Calu3 (cell line): ENCODE measurements at places on chromosomes 12 and 14.

DNA sequence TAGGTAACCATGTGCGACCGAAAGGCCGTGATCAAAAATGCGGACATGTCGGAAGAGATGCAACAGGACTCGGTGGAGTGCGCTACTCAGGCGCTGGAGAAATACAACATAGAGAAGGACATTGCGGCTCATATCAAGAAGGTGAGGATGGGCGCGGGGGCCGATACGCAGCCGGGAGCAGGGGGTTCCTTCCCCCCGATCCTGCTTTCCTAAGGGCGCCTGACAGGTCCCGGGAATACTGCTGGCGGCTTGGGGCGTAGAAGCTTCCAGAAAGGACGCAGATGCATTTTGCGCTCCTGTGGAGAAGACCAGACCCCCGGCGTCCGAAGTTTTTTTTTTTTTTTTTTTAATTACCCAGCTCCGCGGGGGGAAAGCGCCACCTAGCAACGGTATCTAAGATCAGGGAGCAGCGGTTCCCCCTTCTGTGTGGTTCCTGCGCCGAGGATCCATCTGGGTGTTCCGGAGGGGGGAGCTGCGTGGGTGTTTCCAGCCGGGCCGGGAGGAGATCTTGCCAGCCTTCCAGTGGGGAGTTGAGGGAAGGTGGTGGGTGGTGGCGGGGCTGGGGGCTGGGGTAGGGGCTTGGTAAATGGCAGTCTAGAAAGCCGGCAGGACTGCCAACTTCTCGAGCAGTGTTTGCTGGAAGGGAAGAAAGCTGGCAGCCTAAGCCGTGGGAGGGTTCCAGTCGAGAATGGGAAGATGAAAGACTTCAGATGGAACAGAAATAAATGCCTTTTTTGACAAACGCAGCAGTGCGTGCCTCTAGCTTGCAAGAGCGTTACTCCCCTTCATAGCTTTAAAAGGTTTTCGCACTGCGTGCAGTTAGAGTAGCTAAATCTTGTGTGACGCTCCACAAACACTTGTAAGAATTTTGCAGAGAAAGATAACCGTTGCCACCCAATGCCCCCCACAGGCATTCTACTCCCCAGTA lies 764 bp downstream of the DYNLL1 start:
- DNase-seq = peak; percentile 38

GRCh38 chr14:45664668-45665356 lies 411.8 kb upstream of the MIS18BP1 start:
- DNase-seq = no peak

DNA sequence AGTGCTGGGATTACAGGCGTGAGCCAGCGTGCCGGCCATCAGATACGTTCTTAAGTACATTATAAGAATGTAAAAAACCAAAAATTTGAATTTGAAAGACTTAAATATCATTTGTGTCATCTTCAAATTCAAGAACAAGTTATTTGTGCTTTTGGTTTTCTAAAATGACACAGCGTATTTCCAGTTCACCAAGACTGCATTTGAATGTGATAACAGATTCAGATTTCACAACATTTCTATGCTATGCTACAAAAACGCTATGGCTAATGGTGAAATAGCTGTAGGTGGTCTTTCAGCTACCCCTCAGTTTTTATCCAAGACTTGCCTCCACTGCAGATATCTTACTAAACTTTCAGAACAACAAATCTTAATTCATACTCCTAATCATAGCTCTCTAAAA lies 46.7 kb downstream of the APPL2 start:
- DNase-seq = no peak

DNA sequence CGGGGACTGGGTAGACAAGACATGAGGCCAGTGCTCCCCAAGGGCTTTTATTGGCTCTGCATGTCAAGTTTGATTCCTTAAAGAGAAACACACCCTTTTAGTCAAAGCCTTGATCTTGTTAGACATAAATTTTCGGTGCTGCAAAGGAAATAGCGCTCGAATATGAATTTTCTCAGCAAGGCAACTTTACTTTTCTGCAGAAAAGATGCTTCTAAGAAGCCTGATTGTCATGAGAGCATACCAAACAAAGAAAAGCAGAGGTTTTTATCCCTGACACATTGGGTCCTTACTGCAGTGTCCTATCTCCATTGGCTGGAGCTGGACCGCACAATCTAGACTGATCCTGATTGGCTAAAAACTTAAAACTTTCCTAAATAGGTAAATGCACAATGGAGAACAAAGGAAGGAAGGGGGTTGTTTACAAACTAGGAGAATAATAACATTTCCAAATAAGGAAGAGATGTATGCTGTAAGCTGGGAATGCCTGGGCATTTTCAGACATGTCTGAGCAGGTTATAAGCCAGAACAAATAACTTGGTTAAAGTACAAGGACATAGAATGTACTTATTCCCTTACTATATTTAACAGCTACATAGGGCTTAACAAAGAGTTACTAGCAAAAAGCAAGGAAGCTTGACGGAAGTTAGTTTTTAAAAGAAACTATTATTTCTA lies 17.2 kb downstream of the TXNRD1 start:
- no peak for DNase-seq

- no peak for DNase-seq
Measured at GRCh38 chr12:29581631-29582030, 84.1 kb upstream of the OVCH1 start.

- DNase-seq = no peak
Measured at GRCh38 chr12:57524814-57525614, 2.4 kb downstream of the MBD6 start.

- no peak for DNase-seq
Measured at GRCh38 chr12:50220363-50220995, 53.3 kb upstream of the CERS5 start.

DNA sequence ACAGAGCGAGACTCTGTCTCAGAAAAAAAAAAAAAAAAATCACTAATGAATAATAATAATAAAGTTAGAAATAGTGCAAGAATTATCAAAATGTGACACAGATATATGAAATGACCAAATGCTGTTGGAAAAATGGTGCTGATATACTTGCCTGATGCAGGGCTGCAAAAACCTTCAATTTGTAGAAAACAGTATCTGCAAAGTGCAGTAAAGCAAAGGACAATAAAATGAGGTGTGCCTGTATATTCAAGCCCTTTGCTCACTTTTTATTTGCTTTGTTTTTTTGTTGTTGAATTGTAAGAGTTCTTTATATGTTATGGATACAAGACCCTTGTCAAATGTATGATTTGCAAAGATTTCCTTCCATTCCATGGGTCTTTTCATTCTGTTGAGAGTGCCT lies 9.0 kb upstream of the PAPOLA start:
- no peak for DNase-seq

- no peak for DNase-seq
Measured at GRCh38 chr14:77290705-77291104, 19.7 kb upstream of the NGB start.

DNA sequence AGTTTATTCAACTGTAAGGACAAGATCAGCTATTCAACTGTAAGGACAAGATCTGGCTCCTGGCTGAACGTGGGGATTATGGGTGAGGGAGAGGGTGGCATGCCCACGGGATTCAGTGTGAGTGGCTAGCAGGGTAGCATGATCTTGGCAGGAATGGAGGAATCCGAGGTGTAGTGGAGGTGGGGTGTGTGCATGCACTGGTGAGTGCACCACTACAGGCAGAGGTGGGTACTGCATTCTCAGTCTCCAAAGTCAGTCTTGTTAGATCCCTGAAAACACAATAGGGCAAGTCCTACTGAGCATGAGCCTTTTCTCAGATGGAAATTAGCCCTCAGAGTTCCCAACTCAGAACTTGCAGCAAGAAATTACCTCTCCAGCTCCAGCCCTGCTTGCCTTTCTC lies 32.2 kb upstream of the DCD start:
- peak; percentile 69 for DNase-seq

- DNase-seq = no peak
Measured at GRCh38 chr14:102949801-102950451, 27.5 kb downstream of the AMN start.

GRCh38 chr12:108854451-108855283 lies 2.7 kb downstream of the SSH1 start:
- peak; percentile 60 for DNase-seq

DNA sequence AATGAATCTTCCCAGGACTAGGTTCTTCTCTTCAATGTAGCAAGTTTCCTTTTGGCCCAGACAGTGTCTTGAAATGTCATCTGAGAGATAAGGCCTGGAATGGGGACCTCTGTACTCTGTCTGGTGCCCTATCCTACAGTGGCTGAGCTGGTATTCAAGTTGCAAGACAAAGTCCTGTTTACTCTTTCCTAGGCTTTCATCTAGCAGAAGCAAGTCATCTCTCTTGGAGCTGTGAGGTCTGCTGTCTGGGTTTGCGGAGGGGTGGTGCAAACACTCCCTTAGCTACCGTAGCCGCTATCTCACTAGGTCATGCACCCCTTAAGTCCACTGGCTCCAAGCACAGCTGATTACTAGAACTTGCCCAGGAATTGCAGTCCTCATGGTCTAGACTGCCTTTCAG lies 149.7 kb upstream of the SLC16A7 start:
- no peak for DNase-seq

- no peak for DNase-seq
Measured at GRCh38 chr14:100065111-100065871, at the start of gene EVL. Gene EVL, plus strand, starts transcription at chr14:100065422. Its CDS starts 79 bp downstream, at chr14:100065501.

GRCh38 chr12:120352117-120352516 lies 16.8 kb downstream of the MSI1 start:
- DNase-seq = no peak

- DNase-seq = peak; percentile 64
Measured at GRCh38 chr12:68611094-68611805, 551 bp downstream of the RAP1B start.

- DNase-seq = no peak
Measured at GRCh38 chr14:35571598-35571997, 37.6 kb downstream of the INSM2 start.

DNA sequence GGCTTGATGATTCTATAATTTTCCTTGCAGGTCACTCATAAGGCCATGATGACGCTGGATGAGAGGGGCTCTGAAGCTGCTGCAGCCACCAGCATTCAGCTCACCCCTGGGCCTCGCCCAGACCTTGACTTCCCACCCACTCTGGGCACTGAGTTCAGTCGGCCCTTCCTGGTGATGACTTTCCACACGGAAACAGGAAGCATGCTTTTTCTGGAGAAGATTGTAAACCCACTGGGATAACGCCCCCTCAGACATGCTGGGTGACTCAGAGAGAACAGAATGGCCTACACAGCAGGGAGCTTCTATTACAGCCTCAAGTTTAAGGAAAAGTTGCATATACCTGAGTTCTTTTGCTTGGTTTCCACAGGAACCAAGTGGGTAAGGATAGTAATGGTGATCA lies 34.3 kb downstream of the SERPINA3 start:
- DNase-seq = no peak

- peak; percentile 16 for DNase-seq
Measured at GRCh38 chr14:20986811-20987210, 3.0 kb upstream of the METTL17 start.

DNA sequence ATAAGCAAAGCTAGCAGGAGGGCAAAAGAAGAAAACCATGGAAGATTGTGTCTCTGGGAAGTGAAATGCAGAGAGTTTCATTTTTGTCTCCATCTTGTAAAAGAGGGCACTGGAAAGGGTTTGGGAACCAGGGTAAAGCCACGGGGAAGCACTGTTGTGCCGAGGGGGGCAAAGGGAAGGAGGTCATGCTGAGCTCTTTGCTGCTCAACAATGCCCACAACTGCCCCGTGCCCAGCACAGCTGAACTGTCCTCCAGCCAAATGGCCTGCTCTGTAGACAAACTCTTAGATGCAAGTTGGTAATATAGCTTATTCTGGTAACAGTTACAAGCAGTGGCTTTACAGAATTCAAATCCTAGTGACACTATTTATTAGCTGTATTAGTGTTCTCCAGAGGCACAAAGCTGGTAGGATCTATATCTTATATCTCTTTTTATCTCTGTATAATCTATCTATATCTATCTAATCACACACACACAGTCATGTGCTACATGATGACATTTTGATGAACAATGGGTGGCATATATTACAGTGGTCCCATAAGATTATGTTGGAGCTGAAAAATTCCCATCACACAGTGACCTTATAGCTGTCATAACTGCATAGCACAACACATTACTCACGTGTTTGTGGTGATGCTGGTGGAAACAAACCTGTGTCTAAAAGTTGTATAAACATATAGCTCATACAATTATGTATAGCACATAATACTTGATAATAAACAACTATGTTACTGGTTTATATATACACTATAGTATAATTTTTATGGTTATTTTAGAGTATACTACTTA lies 203.4 kb upstream of the DDHD1 start:
- DNase-seq = no peak

DNA sequence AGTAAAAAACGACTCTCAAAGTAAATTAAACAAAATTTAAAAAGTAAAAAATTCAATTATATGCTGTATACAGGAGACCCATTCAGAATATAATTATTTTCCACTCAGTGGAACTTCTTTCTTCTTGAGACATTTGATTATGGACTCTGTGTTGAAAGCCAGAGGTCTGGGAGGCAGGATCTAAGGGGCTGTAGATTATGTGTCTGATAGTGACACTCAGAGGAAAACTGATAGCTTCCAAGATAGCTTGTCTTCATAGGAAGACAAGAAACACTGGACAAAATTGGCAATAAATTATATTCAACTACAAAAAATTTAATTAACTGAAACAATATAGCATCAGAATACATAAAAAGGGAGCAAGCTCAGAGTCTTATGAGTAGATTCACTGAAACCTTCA lies 135.8 kb downstream of the KITLG start:
- no peak for DNase-seq

GRCh38 chr12:26938701-26939062 lies 412 bp downstream of the FGFR1OP2 start:
- DNase-seq = no peak
